Ecto neural progenitor cell (in vitro differentiated cells): ENCODE measurements at places on chromosomes 7 and 10.

GRCh38 chr7:158706273-158706704 is 1.7 kb upstream of the NCAPG2 start:
- no peak for DNase-seq

GRCh38 chr7:102450242-102450641 is 14.4 kb downstream of the ALKBH4 start:
- no peak for DNase-seq

GRCh38 chr7:129053938-129054437 is 923 bp downstream of the TNPO3 start:
- no peak for DNase-seq

- no peak for DNase-seq
Observed at GRCh38 chr10:1939016-1939415, 201.7 kb upstream of the ADARB2 start.

GRCh38 chr7:31114593-31115343 is 62.7 kb downstream of the ADCYAP1R1 start:
- DNase-seq = peak; percentile 63

- no peak for DNase-seq
Observed at GRCh38 chr10:6713716-6714115, 133.6 kb upstream of the PRKCQ start.

GRCh38 chr10:124041675-124042445 is 51.5 kb downstream of the CHST15 start:
- DNase-seq = no peak

DNA sequence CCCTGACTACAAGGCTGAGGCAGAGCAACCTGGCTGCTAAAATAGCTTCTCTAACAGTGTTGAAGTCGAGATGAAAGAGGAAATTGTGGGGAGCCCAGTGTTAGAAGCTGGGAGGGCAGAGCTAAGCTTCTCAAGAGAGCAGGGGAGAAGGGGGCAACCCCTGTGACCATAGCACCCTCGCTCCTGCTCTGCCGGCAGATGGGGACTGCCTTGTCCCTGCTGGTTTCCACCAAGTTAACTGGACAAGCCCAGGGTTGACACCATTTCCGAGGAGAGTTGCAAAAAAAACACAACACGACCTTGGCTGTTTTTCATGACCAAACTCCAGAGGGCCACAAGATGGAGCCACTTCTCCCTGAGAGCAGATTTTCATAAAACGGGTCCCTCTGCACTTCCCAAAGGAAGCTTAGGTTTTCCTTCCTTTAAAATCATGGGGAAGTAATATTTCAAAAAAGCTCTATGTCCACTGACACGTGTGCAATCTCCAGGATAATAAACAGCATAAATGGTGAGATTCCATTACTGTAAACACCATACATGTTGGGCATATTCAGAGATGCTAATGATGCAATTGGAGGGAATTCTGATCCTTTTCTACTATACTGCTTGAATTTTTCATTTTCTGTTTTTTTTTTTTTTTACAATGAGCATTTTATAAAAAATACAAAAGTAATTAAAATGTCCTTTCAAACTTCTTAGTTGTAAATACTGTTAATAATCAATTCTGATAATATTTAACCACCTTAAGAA is 140.4 kb downstream of the PIP4K2A start:
- no peak for DNase-seq

DNA sequence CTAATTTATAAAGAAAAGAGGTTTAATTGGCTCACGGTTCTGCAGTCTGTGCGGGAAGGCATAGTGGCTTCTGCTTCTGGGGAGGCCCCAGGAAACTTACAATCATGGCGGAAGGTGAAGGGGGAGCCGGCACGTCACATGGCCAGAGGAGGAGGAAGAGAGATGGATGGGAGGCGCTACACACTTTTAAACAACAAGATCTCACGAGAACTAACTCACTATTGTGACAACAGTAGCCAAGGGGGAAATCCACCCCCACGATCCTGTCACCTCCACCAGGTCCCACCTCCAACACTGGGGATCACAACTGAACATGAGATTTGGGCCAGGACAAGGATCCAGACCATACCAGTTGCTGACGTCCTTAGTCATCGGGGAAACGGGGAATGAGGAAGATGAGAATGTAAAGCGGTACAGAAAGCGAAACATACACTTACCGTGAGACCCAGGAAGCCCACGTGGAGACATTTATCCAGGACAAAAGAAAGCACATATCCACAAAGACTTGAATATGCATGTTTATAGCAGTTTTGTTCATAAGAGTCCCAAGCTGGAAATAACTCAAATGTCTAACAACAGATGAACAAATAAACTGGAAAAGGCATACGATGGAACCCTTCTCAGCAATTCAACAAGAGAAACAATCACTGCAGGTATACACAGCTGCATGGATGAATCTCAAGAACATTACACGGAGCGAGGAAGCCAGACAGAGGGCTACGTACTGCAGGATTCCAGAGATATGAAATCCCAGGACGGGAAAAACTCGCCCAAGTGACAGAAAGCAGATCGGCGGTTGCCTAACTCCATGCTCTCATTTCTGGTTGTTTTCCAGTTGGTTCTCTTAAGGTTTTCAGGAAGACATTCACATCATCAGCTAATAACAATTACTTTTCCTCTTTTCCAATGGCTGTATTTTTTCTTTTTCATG is 26.2 kb upstream of the INPP5A start:
- no peak for DNase-seq

- DNase-seq = no peak
Observed at GRCh38 chr10:29926693-29927048, 132.7 kb downstream of the JCAD start.

DNA sequence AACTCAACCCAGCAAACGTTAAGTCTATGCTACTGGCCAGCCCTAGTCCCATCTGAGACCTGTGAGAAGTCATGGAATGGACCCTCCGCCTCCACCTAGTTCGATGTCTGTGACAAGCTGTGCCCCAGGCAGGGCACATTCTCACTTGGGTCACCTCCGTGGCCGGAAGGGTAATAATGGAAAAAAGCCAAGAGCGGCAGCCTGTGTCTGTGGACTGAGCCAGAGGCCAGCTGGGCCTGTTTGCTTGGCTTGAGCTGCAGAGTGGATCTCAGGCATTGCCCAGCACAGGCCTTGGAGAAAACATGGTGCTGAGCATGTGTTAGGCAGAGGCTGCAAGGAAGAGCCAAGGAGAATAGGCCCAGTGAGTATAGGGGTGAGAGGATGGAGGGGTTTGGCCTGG is 97.8 kb downstream of the GALNT17 start:
- DNase-seq = no peak

DNA sequence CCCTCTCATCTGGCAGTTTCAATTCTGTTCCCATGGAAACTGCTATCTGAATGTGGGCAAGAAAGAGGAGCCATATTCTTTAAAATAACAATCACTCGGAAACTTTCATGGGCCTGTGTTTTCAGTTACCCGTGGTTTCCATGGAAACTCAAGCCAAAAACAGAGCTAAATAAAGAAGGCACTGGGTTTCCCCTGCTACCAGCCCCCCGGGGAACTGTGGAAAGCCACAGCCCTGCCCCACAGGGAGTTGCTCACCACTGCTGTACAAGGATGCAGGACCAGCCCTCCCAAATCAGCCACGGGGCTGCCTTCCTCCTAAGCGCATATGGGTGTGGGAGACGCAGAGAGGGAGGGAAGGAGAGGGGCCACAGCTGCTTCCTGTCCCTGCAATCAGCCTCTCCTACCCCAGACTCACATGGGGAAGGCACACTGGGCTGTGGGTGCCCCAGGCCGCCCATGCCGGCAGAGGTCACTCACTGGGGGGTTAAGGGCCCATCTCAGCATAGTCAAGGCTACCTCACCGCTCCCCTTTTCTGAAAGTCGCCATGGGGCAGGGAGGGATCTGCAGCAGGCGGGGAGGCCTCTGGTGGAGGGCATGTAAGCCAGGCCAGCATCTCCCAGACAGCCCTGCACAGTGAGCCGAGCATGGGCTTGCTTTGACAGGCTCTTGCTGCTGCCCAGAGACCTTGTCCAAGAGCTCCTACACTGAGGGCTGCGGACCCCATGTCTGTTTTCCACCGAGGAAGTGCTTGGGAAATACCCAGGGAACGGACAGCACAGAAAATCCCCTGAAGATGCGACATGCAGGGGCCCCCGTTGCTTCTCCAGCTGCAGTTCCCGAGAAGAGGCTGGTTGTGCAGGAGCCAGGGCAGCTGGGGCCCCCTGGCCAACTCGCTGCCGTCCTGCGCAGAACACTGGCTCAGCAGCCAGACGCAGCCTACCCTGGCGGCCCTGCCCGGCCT is 157.3 kb upstream of the PPP2R2D start:
- DNase-seq = peak; percentile 51

DNA sequence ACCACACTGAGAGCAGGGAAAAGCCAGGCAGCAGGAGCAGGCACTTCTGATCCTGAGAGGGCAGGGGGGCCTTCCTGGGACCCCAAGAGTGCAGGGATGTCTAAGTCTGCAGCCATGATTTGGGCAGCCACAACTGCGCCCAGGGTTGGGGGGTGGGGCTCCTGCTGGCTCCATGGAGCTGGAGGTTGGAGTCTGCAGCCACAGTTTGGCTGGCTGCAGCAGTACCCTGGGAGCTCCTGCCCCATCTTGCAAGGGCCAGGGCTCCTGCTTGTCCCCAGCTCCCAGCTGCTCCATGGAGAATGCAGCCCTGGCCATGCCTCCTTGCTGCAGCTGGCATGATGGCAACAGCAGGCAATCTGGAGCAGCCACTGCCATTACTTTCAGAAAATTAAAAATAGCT is 679.7 kb upstream of the LRRTM3 start:
- DNase-seq = no peak

DNA sequence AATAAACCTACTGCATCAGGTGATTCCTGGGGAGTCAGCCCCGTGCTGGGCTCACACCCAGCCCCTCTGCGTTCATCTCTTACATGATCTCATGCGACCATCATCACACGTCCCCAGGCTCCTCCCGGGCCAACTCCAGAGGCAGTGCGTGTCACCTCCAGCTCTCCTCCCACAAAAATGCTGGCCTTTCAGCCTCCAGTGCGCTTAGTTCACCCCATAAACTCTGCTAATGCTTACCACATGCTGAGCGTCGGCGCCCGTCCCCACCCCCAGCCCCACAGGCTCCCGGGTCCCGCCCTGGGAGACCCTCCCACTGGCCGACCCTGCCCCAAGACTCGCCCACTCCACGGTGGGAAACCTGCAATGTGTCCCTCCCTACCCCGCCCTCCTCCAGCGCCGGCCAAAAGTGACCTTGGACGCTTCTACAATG is 816 bp upstream of the SDK1 start:
- peak; percentile 58 for DNase-seq

GRCh38 chr10:98346847-98347246 is 68.1 kb downstream of the PYROXD2 start:
- no peak for DNase-seq

DNA sequence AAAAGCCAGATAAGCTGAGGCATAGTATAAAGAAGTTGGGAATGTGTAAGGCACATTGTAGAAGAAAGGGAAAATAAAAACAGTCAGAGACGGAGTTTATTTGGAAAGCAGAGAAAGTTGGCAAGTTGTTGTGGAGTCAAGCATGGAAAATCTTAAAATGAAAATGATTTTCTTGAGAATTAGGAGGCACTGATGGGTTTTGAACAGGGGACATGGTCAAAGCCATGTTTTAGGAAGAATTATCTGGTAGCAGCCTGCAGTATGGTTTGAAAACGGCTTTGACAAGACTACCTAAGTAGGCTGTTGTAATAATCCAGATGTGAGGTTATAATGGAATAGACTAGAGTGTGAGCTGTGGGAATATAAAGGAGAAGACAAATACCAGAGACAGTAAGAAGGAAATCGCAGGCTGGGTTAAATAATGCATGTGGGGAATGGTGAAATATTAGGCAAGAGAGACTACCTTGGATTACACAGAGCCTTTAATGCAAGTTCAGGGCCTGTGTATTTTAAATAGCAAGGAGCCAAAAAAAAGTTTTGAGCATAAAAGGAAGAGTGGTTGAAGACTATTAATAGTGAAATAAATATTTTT is 130.4 kb upstream of the MEOX2 start:
- no peak for DNase-seq

DNA sequence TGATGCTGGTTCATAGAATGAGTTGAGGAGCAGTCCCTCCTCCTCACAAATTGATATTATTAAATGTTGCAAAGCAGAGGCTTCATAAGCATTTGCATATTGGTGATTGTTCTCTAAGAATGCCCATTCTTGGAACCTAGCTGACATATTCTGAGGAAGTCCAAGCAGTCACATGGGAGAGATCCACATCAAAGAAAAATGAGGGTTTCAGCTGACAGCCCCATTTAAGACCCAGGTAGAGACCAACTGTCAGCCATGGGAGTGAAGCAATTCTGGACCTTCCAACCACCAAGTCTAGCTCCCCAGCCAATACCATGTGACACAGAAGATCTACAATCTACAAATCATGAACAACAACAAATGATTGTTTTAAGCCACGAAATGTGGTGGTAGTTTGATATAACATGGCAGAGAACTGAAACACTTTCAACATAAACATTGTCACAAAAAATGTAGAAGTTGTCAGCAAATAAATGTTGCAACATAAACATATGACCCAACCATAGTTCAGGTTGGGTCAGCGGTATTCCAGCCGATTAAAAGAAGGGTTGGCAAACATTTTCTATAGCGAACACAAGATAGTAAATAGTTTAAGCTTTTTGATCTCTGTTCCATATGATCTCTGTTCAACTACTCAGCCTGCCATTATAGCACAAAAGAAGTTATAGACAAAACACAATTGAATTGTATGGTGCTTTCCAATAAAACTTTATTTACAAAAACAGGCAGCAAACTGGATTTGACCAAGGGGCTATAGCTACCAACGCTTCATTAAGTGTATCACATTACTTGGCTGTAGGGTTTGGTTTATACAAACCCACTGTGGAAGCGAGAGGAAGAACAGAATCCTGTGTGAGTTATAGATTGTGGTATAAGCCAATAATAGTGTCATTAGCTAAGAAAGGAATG is 41.4 kb upstream of the MPP7 start:
- DNase-seq = no peak

DNA sequence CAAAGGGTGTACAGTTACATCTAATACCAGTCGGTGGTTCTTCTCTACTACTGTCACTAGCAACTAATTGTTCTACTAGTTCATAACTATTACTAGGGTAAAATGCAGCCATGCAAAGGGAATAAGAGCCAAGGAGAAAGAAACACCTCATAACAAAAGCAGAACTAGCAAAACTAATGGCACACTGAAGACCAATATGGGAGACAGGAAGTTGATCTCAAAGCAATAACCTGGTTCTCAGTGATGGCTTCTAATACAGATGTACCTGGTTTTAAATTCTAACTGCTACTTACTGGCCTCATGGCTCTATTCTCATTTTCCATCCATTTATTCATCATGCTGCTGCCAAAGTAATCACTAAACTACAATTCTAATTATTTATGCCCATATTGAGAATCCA is 170.3 kb downstream of the SEMA3E start:
- no peak for DNase-seq

DNA sequence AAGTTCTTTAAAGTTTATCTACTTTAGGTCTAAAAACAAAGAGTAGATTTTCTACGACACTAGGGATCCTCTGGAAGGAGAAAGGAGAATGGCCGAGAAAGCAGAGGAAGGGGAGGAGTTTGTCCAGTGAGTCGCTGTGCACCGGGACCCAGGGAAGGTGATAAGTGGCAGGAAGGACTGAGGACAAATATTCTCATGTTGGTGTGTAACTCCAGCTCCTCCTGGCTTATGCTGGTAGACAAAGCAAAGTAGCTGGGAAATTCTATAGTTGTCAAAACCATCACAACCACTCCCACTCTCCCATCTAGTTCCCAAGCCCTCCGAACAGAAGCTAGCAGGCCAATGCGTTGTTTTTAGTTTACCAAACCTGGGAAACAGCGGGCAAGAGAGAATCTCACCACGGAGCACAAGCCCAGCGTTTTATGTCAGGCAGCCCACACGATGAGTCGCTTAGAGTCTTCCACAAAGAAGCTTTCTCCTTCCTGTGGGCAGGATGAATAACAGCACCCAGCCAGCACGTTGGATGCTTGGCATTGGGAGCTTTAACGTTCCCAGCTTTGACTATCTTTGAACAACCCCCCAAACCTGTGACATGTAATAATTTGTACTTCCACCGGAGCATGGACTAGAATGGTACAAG is 32.9 kb upstream of the JCAD start:
- DNase-seq = no peak
